ENCODE measurements at places on chromosomes 4 and X. TPM values are rescaled to one million over a fixed set of nuclear protein-coding genes. Genes with fewer than 3 reads are reported as not detected.

GRCh38 chr4:101941816-101942358, 151.4 kb downstream of the BANK1 start:
- DNase-seq = no peak

Gene FUNDC1
- polyA plus RNA-seq = 36.9 TPM

- DNase-seq = no peak
Observed at GRCh38 chrX:40041915-40042314, 55.8 kb downstream of the BCOR start.

Gene CTAG1A
- polyA plus RNA-seq = not detected

- no peak for DNase-seq
Observed at GRCh38 chrX:149060921-149061320, 444.2 kb downstream of the IDS start.

DNA sequence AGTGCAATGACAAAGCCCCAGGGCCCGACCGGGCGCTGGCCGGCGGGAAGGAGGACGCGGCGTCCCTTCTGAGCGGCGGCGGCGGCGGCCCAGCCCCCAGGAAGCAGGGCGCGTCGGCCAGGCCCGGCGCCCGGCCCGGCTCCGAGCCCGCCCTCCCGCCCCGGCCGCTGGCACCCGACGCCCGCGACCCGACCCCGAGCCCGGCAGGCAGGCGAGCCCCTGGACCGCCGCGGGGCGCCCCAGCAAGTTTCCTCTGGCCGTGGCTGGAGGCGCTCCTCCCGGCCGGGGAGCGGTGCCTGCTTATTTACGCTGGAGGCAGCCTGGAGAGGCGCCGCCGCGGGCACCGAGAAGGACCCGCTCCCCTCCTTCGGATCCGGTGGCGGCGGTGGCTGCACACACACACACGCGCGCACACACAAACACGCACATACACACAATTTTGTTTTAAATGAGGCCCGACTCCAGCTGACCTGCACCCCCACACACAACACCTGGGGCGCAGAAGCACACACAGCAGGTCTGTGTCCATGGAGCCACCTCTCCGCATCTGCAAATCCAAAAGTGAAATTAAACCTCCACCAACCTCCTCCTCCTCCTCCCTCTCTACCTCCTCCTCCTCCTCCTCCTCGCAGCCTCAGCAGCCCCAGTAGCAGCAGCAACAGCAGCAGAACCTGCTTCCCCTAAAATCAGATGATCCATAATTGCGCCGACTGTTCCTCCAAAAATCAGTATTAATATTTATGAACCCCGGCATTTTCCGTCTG, 669 bp downstream of the IRF2 start:
- peak; percentile 21 for DNase-seq

DNA sequence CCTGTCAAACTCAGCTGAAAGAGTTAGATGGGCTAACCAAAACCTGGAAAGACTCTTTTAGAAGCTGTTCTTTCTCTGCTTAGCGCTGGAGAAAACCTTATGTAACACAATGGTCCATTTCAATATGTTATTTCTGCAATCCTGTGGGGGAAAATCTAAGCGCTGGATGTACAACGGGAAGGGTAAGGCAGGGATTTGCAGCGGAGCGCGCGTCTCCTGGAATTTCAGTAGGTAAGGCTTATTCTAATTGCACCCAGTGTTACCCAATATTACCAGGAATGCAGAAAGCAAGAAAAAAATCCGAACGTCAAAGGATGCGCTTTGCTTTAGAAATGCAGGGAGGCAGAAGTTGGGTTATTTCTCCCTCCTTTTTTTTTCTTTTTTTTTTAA, 2.0 kb downstream of the HS3ST1 start:
- DNase-seq = no peak

Gene BANK1
- polyA plus RNA-seq = 3.2 TPM

DNA sequence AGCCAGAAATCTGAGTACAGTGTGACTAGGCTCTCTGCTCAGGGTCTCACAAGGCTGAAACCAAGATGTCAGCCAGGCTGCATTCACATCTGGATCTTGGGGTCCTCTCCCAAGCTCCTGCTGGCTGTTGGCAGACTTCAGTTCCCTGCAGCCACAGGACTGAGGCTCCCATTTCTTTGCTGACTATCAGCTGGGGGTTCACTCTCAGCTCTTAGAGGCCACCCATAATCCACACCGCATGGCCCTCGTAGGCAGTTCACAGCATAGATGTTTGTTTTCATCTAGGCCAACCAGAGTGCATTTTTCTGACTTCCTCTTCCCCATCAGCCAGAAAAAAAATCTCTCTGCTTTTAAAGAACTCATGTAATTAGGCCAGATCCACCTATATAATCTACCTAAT, 8.2 kb upstream of the WDR44 start:
- DNase-seq = no peak

DNA sequence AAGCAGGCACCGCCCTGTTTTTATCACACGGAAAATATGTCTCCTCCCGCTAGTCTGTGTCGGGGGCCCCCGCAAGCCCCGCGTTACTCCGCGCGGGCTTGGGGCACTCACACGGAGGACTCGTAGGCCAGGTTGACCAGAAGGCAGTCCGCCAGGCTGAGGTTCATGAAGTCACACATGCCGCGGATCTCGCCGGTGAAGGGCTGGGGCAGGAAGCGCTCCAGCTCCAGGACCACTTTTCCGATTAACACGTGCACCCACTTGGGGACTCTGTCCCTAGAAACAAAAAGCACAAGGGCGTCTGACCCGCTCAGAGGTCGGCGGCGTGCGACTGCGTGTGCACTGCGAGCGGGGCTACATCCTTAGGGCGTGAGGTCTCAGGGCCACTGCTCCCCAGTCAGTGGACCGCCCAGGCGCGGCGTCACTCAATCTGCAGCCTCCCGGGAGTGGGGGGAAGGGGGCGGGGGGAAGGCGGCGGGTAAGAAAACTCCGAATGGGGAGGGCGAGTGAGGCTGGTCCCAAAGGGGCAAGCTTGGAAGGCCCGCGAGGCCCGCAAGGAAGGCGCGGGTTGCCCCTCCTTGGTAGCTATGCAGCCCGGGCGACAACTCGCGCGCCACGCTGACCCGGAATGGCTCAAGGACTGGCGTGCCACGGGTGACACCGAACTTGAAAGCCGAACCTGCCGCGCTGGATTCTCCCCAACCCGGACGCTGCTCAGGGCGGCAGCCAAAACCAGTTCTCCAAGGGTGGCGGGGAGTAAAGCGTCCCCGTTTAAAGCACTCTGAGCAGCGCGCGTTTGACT, 722 bp downstream of the NAAA start:
- DNase-seq = peak; percentile 10

Gene HSD17B13
- 0.23 TPM for polyA plus RNA-seq

- no peak for DNase-seq
Observed at GRCh38 chrX:19089555-19090040, 32.7 kb downstream of the ADGRG2 start.

DNA sequence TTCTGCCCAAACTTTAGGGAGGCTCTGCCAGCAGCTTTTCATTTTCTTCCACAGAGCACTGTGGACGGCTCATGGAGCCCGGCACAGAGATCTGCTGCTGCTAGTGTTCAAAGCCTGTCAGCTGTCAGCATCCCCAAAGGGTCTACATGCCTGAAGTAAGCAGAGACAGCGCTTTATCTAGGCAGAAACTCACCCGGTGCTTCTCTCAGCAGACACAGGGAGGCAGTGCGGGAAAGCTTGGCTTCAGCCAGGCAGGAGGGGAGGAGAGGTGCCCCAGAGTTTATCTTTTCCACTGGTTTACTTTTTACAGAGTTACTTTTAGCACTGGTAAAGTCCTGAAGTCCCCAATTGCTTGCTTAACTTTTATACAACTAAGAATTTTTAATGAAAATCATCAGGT, 339.3 kb downstream of the NKX6-1 start:
- no peak for DNase-seq

Gene PGM2
- 38.4 TPM for polyA plus RNA-seq

DNA sequence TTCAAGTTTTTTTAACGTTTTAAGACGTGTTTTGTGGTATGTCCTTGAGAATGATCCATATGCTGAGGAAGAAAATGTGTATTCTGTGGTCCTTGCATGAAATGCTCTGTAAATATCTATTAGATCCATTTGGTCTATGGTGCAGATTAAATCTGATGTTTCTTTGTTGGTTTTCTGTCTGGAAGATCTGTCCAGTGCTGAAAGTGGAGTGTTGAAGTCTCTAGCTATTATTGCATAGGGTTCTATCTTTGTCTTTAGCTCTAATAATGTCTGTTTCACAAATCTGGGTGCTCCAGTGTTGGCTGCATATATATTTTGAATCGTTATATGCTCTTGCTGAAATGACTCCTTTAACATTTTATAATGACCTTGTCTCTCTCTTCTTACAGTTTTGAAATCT, 122.5 kb downstream of the RPA4 start:
- no peak for DNase-seq

Gene GAGE12H
- not detected for polyA plus RNA-seq

GRCh38 chrX:101230636-101231035, 11.1 kb downstream of the DRP2 start:
- no peak for DNase-seq

DNA sequence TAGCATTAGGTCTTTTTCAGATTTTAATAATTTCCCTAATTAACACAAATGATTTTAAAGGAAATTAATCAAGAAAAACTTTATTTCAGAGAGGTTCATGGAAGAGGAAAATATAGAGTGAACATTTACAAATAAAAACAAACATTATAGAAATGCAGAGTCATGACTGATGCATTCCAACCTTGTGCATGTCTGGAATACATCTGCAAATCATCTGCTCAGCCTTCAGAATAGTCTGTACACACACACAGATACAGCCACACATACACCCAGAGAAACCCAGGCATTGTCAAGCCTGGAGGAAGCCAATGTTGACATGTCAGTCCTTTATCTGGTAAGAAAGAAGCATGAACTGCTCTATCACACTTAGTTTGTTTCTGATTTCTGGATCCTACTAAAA, 61.3 kb upstream of the NFKB1 start:
- no peak for DNase-seq

Gene CCSER1
- 19.7 TPM for polyA plus RNA-seq

- no peak for DNase-seq
Observed at GRCh38 chrX:74353984-74354383, 50.0 kb downstream of the ZCCHC13 start.
